Hematopoietic multipotent progenitor cell treated with erythropoietin and hydrocortisone succinate and interleukin-3 and kit ligand, for 6 days (in vitro differentiated cells): ENCODE measurements at places on chromosomes 4 and X.

GRCh38 chrX:56766554-56767347, 37.7 kb downstream of the NBDY start:
- DNase-seq, result no peak

DNA sequence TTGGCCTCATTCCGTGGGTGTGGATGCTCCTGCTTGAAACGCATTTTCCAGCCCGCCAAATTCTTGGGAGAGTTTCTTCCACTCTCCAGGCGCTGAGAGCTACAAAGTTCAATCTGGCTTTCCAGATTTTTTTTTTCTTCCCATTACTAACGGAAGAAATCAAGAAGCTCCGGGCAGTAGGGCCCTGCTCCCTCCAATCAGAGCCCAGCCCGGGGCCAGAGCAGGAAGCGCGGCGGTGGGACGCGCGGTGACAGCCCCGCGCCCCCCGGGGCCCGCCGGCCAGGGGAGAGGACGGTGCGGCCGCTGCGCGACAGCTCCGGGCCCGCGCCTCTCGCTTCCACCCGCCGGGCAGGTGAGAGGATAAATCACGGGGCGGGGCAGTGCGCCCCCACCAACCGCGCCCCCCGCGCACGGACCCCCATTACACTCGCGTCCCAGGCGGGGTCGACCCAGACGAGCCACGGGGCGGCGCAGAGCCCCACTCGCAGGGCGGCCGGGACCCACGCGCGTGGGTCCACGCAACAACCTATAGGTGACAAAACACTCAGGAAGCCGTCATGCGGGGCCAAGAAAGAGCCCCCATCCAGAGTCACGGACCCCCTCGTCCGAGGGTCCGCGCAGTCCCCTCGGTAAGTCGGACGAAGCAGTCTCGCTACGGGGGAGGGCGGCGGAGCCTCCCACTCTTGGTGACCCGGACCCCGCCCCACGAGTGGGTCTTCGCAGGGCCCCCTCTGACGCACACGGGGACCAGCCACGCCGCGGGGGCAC, 868 bp downstream of the AFAP1 start:
- DNase-seq, result no peak

GRCh38 chr4:169185133-169185956, 85.4 kb downstream of the SH3RF1 start:
- peak; percentile 20 for DNase-seq

GRCh38 chr4:150782311-150782710, 200.4 kb downstream of the MAB21L2 start:
- no peak for DNase-seq

- DNase-seq, result no peak
Measured at GRCh38 chr4:143986180-143986579, 33.0 kb downstream of the GYPB start.

DNA sequence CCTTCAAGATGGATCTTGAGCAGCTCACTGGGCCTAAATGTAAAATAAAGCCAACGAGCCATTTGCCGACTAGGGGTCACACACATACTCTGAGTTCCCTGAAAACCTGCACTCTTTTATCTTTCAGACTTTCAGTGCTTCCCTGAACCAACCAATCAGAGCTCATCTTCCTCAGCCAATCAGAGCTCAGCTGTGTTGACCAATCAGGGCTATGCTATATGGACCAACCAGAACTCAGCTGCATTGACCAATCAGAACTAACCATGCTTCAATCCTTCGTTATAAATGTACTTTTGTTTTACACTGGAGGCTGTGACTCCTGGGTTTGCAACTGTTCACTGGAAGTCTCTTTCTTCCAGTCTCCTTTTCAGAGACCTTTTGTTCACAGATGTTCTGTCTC, 19.3 kb downstream of the SLC25A53 start:
- DNase-seq, result no peak

GRCh38 chr4:38344929-38345328, 319.1 kb upstream of the KLF3 start:
- DNase-seq, result no peak

- no peak for DNase-seq
Measured at GRCh38 chrX:3271834-3272186, 74.6 kb downstream of the MXRA5 start.

DNA sequence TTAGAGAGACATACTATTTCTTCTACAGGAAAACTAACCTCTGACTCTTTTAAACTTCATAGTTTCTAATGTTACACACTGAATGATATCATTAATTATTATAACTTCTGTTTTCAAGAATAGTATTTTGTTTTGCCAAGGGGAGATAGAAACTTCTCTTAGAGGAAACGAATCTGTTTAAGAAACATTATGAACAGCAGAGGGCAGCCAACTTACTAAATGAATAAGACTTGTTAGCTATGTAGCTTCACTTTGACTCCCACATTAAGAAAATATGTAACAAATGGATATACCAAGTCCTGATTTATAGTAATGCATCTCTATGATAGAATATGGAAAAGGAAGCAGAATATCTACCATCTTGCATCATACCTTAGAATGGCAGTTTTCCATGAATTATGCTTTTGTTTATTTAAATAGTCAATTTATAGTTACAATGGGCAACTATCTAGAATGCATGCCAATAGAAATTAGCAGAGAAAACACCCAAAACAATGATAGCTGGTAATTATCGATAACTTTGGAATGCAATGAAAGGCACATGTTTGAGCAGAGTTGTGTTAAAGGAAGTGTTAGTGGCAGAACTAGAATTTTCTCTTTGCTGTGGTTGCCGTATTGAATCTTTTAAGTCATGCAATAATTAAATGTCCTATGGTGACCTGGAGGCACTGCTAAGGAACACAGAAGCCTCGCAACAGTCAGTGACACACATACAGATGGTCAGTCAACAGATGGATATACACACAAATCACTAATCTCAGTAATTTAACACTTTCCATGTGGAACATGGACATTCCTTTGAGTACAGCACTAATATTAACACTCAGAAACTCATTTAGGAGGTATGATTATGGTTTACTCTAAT, 105.7 kb upstream of the PDLIM3 start:
- DNase-seq, result peak; percentile 77

DNA sequence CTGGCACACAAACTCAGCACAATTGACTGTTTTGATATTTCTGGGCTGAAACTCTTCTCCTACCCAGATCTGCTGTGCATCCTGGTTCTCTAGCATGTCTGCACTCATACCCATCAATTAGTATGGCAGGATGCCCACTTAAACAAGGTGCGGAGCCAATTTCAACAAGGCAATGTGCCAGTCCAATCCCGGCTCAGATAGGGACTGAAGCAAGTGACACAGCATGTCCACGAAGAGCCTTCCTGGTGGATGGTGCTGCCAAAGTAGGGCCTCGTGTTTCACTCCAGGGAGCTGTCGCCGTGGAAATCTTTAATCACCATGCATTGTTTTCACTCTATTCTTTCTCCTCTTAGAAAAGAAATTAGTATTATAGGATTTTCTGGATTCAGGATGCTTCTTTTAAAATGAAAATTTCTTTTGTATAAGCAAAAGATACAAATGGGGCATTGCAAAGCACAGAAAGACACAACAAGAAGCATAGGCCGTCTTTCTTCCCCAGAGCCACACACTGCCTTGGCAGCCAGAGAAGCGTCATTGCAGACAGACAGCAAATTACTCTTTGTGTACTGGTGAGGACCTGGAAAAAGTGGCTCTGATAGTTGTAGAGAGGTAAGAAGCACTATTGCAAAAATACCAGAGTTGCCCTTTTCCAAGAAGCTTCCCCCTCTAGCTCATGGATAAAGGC, 40.6 kb upstream of the LSM6 start:
- DNase-seq, result no peak

DNA sequence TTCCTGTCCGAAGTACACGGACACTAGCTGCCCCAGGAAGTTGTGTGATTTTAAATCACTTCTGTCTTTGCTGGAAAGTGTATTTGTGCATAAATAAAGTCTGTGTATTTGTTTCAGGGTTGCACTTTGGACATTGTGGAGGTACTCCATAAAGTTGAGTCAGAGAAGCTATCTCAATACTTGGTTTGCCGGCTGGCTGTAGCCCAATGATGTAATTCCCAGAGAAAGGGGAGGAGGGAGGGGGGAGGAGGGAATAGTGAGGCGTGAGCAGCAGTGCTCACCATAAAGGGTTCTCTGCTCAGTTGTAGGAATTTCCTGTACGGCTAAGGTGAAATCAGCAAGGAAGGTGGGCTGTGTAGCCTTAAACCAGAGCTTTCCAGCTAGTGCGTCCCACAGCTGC, 7.5 kb downstream of the APEX2 start:
- no peak for DNase-seq

- DNase-seq, result no peak
Measured at GRCh38 chrX:43720961-43721360, 64.9 kb downstream of the MAOA start.

DNA sequence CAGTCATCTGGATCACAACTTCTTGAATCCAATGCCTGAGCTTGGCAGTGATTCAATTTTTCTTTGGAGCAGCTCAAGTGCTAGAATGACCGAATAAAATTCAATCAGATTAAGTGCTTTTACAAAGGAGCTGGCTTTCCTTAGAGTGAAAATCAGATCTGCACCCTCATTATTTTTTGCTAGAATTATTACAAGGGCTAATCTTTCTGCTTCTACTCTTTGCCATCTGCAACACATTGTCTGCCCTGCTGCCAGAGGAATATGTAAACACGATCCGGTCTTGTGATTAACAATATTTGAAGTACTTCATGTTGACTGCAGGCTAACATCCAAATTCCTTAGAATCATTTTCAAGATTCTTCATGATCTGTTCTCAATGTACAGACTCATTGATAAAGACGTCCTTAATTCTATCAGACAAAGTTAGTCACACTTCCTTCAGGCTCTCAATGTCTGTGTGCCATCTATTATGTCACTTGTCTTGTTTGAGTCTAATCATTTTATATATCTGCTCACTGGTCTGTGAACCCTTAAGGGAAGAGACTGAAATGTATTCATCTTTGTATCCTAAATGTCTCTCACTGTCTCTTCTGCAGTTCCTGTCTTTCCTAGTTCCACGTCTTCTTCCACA, 531.2 kb downstream of the GALNTL6 start:
- no peak for DNase-seq

DNA sequence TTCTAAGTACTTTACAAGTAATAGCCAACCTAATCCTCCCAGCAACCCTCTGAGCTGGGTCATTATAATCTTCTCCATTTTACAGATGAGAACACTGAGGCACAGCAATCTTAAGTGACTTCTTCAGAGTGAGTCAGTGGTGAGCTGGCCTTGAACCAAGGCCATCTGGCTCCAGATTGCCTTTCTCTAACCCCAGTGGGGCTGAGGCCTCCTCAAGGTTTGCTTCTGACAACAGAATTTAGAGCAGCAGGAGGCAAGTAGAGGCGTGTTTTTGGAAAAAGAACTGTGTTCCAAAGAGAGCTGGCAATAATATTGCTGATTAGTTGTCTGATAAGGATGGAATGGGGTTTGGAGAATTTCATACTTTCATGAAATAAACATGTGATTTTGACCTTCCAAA, 41.2 kb downstream of the PIR start:
- no peak for DNase-seq

- no peak for DNase-seq
Measured at GRCh38 chr4:46385235-46385634, 4.7 kb downstream of the GABRA2 start.

DNA sequence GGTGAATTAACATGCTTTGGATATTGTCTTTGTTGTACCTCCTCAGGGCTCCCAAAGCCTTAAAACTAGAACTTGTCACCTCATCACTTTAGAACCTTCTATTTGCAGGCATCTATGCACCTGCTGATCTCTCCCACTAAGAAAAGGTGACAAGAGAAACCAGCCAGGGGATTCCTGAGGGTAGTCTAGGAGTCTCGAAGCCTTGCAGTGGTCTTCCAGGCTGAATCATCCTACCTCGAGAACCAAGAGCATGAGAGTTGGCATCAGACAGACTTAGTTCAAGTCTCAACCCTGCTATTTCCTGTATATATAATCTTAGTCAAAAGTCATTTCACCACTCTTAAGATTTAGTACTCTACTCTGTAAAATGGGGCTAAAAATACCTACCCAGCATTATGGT, 29.6 kb downstream of the RTL5 start:
- no peak for DNase-seq

DNA sequence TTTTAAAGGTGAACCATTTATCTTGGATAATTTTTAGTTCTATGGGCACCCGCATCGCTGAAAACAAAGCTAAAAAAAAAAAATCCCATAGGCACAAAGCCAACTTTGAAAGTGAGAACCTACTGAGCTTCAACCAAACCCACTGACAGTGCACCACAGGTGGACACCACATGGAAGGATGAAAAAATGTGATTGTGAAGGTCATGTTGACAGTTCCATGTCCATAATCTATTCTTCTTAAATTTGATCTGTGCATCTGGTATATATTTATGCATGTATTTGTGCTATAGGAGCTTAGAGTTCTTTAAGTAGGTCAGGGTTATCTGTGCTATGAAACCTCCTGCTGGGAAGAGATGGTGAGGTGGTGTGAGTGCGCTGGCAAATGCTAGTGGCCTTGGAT, 374.3 kb downstream of the SPRY1 start:
- DNase-seq, result no peak

- DNase-seq, result no peak
Measured at GRCh38 chr4:138535316-138535715, 293.2 kb upstream of the SLC7A11 start.

- peak; percentile 73 for DNase-seq
Measured at GRCh38 chr4:25903900-25904747, 9.9 kb upstream of the SMIM20 start.

- DNase-seq, result no peak
Measured at GRCh38 chr4:92551616-92552015, 247.8 kb downstream of the GRID2 start.

GRCh38 chr4:166777760-166778159, 456.5 kb downstream of the SPOCK3 start:
- no peak for DNase-seq

DNA sequence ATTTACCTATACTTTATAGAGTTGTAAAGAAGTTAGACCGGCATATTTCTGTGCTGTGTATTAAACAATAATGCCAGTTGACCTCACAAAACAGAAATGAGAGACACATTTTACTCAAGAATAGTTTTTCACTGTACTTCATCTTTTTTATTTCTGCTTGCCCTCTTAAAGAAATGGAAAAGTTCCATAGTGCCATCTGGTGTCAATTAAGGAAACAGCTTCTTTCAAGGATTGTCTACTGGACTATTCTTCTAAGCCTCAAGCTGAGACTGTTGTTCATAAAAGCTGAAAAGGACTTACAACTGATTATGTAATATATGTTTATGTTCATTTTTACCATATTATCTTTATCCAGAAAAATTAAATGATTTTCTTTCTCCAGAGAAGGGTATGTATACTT, 1523.7 kb downstream of the ARAP2 start:
- peak; percentile 53 for DNase-seq

- no peak for DNase-seq
Measured at GRCh38 chr4:128715616-128716015, 93.9 kb upstream of the JADE1 start.

DNA sequence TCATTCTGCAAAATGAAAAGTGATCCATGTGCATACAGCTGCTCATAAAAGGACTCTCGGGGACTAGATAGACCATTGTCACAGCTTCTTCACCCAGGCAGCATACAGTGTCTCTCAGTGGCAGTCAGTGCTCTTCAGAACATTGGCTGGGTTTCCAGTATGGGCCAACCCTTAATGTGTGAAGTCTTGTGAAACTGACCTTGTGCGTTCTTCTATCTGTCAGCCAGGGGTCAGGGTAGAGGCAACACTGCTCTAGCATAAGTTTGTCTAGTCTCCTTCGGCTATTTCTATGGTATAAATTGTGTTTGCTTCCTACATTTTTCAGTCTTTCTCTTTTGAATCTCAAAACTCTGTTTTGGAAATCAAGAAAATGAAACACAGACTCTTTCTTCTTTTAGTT, 37.0 kb upstream of the SMIM31 start:
- peak; percentile 8 for DNase-seq
